Cardiac muscle cell (in vitro differentiated cells and primary cell): ENCODE measurements at places on chromosomes 6 and 20. TPM values are rescaled to one million over a fixed set of nuclear protein-coding genes. Genes with fewer than 3 reads are reported as not detected.
A peak's percentile ranks its signal among the peaks of the same experiment; 100 is the strongest.

GRCh38 chr6:109059571-109060021 lies 35.0 kb downstream of the SESN1 start:
- no peaks in the 10 kb centered on the region for H3K27me3 ChIP-seq
- H3K27ac ChIP-seq = no peak overlapping the region
- H3K4me3 ChIP-seq = no peak overlapping the region
- H3K4me1 ChIP-seq = no peaks in the 10 kb centered on the region
- no peak for DNase-seq

GRCh38 chr6:28974505-28974904 lies 30.6 kb downstream of the ZNF311 start:
- DNase-seq = no peak
- H3K36me3 ChIP-seq = no peaks in the 10 kb centered on the region
- H3K4me1 ChIP-seq = no peaks in the 10 kb centered on the region
- peaks cover 11% of the 10 kb centered on the region for H3K27me3 ChIP-seq

DNA sequence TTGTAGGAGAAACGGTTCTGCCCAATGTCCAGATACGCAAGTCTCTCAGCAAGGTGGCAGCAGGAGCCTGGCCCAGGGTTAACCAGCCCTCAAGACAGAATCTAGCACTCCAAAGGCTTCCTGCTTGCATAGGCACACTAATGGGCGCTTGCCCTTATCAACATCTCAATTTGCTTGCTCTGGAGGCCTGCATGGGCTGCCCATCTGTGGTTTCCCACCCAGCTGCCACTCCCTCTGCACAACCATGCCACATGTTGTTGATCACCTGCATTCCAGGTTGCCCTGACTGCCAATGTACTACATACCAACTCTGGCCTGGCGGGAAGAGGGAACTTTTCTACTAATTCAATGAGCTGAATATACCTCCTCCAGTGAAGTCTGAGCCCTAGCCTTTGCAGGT lies 74.6 kb downstream of the ATG5 start:
- DNase-seq = no peak
- H3K27ac ChIP-seq = no peak overlapping the region
- no peaks in the 10 kb centered on the region for H3K27me3 ChIP-seq
- H3K4me3 ChIP-seq = no peak overlapping the region
- no peaks in the 10 kb centered on the region for H3K4me1 ChIP-seq

GRCh38 chr6:7328243-7328642 lies 15.2 kb upstream of the SSR1 start:
- H3K4me3 ChIP-seq = no peak overlapping the region
- no peak overlapping the region for H3K27ac ChIP-seq
- H3K36me3 ChIP-seq = no peaks in the 10 kb centered on the region
- H3K4me1 ChIP-seq = no peaks in the 10 kb centered on the region
- DNase-seq = no peak

Gene MATN4
- not detected in 2 replicates for total RNA-seq

- no peak for DNase-seq
- no peak overlapping the region for H3K4me3 ChIP-seq
- peaks cover 5% of the 10 kb centered on the region for H3K4me1 ChIP-seq
Observed at GRCh38 chr6:22019857-22020256, 277.0 kb downstream of the PRL start.

DNA sequence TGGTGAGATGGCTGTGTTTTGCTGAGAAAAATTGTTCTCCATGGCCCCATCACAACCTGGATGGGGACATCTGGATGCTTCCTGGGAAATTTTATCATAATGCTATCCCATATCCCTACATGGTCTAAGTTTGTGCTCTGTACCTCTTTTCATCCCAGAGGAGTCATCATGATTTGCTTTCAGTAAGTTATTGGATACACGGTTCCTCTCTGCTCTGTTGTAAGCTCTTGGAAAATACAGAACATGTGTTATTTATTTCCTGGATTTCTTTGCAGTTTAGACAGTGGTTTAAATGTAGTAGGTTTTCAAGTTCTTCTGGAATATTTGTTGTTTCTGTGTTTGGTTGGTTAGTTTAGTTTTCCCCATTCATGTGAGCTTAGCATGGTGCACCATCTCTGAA lies 129.2 kb upstream of the ECI2 start:
- no peaks in the 10 kb centered on the region for H3K36me3 ChIP-seq
- peaks cover 4% of the 10 kb centered on the region for H3K4me1 ChIP-seq
- no peak overlapping the region for H3K27ac ChIP-seq
- H3K4me3 ChIP-seq = no peak overlapping the region

Gene GPSM3
- total RNA-seq = 16.7 and 18.0 TPM in 2 replicates

Gene NXT1
- 27.4 and 39.1 TPM in 2 replicates for total RNA-seq

Gene RNF114
- 158 and 269 TPM in 2 replicates for total RNA-seq

DNA sequence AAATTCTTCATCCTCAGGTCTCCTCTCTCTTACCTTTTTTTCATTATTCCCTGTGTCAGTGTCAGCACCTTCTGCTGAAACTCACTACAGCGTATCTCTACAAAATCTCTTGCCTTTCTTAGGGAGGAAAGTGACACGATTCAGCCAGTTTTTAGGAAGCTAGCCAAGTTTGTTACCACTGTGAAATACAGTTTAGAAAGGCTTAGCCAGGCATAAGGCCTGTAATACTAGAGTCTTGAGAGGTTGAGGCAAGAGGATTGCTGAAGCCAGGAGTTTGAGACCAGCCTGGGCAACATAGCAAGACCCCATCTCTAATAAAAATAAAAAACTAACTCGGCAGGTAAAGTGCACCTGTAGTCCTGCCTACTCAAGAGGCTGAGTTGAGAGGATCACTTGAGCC lies 16.7 kb downstream of the TAB2 start:
- H3K27me3 ChIP-seq = no peaks in the 10 kb centered on the region
- no peak for DNase-seq
- H3K4me1 ChIP-seq = peaks cover 77% of the 10 kb centered on the region
- no peaks in the 10 kb centered on the region for H3K36me3 ChIP-seq

GRCh38 chr20:13301596-13301995 lies 80.5 kb downstream of the ISM1 start:
- H3K27ac ChIP-seq = no peak overlapping the region
- no peaks in the 10 kb centered on the region for H3K36me3 ChIP-seq
- no peak for DNase-seq
- H3K27me3 ChIP-seq = no peaks in the 10 kb centered on the region
- no peaks in the 10 kb centered on the region for H3K4me1 ChIP-seq

- no peak for DNase-seq
- no peaks in the 10 kb centered on the region for H3K36me3 ChIP-seq
- H3K4me1 ChIP-seq = peaks cover 25% of the 10 kb centered on the region
- H3K27me3 ChIP-seq = no peaks in the 10 kb centered on the region
- peak overlapping the region; percentile 85 for H3K27ac ChIP-seq
Observed at GRCh38 chr6:137217801-137218472, 1.2 kb downstream of the IFNGR1 start.

- no peaks in the 10 kb centered on the region for H3K36me3 ChIP-seq
- H3K27ac ChIP-seq = no peak overlapping the region
- H3K4me3 ChIP-seq = no peak overlapping the region
- H3K4me1 ChIP-seq = no peaks in the 10 kb centered on the region
- DNase-seq = no peak
Observed at GRCh38 chr6:170270984-170271593, 19.8 kb downstream of the DLL1 start.

- no peak for DNase-seq
- H3K27me3 ChIP-seq = peaks cover 15% of the 10 kb centered on the region
- no peak overlapping the region for H3K27ac ChIP-seq
- no peak overlapping the region for H3K4me3 ChIP-seq
- no peaks in the 10 kb centered on the region for H3K36me3 ChIP-seq
Observed at GRCh38 chr6:149445095-149445466, 39.7 kb downstream of the ZC3H12D start.

DNA sequence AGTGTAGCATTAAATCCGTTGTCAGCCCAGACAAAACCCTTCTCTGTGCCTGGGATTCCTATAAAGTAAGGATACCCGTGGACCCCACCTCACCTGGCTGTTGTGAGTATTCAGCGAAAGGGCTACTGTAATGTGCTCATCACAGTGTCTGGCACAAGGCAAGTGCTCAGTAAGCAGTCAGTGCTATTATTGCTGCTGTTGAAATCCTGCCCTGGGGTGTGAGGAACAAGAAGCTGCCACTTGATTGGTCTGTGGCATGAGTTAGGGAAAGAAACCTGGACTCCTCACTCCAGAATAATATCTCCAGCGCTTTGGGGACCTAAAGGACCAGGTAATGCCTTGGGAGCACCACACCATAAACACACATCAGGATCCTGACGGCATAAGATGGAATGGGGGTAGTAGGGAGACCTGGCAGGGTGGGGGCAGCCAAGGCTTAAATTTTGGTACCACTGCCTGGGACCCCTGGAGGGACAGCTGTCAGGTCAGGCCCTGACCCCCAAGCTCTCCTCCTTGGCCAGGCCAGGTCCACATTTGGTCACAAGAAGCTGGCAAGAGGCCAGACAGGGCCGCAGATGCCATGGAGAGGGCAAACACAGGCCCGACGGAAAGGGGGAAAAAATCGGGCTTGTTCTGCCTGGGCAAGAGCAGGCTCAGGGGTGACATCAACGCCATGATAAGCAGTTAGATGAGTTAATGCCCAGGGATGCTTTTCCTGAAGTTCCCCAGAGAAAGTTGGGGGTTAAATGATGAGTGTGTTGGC lies 66.5 kb downstream of the MRPL14 start:
- H3K27ac ChIP-seq = no peak overlapping the region
- no peaks in the 10 kb centered on the region for H3K27me3 ChIP-seq
- DNase-seq = no peak
- H3K4me1 ChIP-seq = peaks cover 6% of the 10 kb centered on the region
- no peaks in the 10 kb centered on the region for H3K36me3 ChIP-seq

Gene COMMD7
- 36.1 and 51.0 TPM in 2 replicates for total RNA-seq

- no peaks in the 10 kb centered on the region for H3K4me1 ChIP-seq
- no peaks in the 10 kb centered on the region for H3K27me3 ChIP-seq
- no peak overlapping the region for H3K27ac ChIP-seq
- no peak for DNase-seq
- no peak overlapping the region for H3K4me3 ChIP-seq
Observed at GRCh38 chr6:93586306-93586705, 166.9 kb upstream of the EPHA7 start.

- peaks cover 6% of the 10 kb centered on the region for H3K27me3 ChIP-seq
- H3K4me1 ChIP-seq = no peaks in the 10 kb centered on the region
- no peak overlapping the region for H3K27ac ChIP-seq
- no peaks in the 10 kb centered on the region for H3K36me3 ChIP-seq
- no peak overlapping the region for H3K4me3 ChIP-seq
Observed at GRCh38 chr6:135093578-135093977, 39.0 kb upstream of the HBS1L start.

DNA sequence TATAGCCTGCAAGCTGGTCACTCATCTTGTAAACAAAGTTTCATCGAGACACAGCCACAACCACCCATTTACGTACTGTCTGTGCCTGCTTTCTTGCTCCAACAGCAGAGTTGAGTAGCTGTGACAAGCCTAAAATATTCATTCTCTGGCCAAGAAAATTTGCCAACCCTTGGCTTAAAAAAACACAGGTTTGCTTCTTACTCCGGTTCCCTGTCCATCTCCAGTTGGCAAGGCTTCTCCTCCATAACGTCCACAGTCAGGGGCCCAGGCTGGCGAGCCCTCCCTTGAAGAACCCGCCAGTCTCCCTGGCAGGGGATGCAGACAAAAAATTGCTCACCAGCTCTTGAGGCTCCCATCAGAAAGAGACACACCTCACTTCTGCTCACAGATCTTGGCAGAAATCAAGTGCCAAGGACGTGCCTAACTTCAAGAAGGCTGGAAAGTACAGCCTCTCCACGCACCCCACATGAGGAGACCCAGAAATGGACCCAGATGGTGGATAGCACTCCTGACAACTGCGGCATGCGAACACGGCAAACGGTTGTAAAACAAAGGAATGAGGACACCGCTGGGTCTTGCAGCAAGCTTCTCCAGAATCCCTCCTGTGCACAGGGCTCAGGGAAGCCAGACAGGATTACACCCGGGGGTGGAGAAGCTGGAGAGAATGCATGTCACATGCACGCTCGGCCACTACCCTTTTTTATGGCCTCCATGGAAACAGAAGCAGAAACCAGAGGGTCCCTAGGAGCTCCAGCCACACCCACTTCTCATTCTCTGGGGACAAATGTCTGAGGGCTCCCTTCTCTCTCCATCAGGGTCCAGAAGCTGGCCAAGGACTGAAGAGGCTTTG lies 59.8 kb upstream of the SIRPA start:
- no peak overlapping the region for H3K4me3 ChIP-seq
- H3K27me3 ChIP-seq = no peaks in the 10 kb centered on the region
- H3K36me3 ChIP-seq = no peaks in the 10 kb centered on the region
- H3K27ac ChIP-seq = no peak overlapping the region
- no peak for DNase-seq
- peaks cover 8% of the 10 kb centered on the region for H3K4me1 ChIP-seq

Gene SIRPB1
- total RNA-seq = not detected in 2 replicates

Gene CALHM5
- total RNA-seq = 0.11 TPM in 1 of 2 replicates, not detected in the other

Gene INSM1
- not detected in 2 replicates for total RNA-seq

DNA sequence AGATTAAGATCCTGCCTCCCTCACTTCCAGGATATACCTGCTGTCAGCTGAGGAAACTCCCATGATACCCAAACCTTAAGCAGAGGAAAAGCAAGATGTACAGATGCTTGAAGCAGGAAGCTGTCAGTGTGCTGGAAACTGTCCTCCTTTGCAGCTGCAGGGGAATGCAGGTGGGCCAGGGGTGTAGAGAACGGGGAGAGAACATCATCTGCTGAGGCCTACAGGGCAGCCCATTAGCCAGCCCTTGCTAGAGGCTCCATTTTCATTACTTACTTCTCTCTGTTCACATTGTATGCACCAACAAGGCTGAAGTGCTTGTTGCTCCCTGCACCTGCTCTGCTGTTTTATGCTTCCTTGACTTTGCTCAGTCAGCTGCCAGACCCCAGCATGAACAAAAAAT lies 119.1 kb downstream of the PRND start:
- no peak for DNase-seq
- no peaks in the 10 kb centered on the region for H3K27me3 ChIP-seq

DNA sequence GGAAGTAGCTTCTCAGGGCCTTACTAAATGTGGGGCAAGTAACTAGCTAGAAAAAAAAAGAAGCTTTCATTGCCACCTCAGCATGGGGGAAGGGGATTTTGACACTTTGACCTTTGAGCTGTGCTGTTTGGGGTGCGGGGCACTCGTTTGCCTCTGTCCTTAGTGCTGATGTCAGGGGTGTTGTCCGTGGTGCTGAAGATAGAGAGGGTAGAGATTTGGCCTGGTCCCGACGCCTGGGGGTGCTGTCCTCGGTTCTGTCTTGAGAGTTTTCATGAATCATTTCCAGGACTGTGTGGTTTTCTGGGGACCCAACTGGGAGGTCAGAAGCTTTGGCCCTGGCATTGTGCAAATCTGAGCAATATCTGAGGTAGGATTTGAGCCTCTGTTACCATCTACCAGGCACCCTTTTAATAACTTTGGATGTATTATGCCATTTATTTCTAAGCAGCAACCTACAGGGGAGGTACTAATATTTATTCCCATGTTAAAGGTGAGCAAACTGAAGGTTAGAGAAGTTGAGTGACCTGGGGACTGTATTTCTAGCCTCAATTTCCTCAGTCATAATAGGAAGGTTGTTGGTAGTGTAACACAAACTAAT lies 78.0 kb downstream of the DLGAP4 start:
- no peaks in the 10 kb centered on the region for H3K27me3 ChIP-seq
- DNase-seq = peak; percentile 43
- H3K4me1 ChIP-seq = no peaks in the 10 kb centered on the region
- H3K4me3 ChIP-seq = no peak overlapping the region
- H3K27ac ChIP-seq = no peak overlapping the region
- H3K36me3 ChIP-seq = no peaks in the 10 kb centered on the region
